ENCODE measurements at places on chromosomes 12 and 14.

GRCh38 chr12:43145481-43145880, 406.5 kb downstream of the ADAMTS20 start:
- no peak for DNase-seq

GRCh38 chr12:129440278-129440677, 463.5 kb downstream of the TMEM132D start:
- no peak for DNase-seq

DNA sequence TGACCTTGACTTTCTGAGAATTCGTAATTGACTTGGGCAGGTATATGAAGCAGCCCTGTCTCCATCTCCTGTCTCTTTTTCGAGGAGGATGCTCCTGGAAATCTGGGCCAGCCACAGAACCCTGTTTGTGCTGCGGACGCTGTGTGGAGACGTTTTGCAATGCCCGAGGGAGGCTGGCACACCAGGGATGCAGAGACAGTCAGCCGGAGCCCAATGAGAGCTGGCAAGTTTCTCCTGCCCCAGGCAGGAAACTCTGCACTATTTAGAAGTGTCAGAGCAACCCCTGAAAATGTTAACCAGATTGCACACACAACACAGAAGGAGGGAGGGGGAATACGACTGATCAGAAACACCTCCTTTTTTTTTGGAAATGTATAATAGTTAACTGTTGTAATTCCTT, 103.2 kb upstream of the DYRK2 start:
- DNase-seq = no peak

DNA sequence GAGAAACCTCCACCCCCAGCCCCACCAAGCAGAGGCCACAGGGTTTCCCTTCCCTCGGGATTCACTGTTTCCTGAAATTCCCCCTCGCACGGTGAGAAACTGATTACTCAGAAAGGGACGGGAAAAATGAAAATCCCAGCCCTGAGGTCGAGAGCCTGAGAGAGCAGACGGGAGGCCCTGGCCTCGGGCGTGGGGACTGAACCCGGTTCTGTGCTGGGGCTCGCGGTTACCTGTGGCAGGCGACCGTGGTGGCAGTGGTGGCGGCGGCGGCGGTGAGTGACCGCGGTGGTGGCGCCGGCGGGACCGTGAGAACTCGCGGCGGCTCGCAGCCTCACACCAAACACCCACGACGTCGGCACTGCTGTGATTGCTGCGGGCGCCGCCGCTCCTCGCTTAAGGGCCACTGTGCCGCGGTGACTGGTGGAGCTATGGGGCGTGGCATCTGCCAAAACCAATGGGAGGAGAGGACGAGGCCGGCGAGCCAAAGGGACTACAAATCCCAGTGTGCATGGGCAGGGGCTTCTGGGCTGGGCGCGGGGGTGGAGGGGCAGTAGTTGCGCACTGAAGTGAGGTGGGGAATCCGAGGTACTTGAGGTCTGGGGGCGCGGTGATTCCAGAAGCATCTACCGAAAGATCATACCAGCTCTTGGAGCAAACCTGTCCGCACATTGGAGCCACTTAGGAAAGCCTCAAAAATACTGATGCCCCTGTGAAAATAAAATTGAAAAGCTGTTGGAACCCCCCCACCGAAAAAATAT, at the start of gene LGMN:
Gene LGMN, minus strand, starts transcription at position 369 of the 758 bp plus-strand sequence. CDS start 15,841 bp downstream, outside the sequence.
- DNase-seq = peak; percentile 82

DNA sequence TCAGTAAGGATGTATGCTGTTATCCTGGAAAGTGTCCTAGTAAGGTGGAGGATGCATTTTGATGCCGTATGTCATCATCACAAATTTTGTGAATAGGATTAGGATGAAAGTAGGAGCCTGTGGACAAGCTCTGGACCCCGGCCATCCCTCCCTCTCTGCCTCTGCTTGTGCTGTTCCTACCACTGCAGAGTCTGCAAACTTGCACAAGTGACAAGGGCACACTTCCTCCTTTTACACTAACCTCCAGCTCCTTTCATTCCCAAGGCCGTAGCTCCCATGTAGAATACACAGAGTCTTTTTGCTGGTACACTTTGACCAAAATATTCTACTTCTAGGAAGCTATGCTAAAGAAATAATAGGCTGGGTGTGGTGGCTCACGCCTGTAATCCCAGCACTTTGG, 13.3 kb upstream of the TMCC3 start:
- DNase-seq = no peak

DNA sequence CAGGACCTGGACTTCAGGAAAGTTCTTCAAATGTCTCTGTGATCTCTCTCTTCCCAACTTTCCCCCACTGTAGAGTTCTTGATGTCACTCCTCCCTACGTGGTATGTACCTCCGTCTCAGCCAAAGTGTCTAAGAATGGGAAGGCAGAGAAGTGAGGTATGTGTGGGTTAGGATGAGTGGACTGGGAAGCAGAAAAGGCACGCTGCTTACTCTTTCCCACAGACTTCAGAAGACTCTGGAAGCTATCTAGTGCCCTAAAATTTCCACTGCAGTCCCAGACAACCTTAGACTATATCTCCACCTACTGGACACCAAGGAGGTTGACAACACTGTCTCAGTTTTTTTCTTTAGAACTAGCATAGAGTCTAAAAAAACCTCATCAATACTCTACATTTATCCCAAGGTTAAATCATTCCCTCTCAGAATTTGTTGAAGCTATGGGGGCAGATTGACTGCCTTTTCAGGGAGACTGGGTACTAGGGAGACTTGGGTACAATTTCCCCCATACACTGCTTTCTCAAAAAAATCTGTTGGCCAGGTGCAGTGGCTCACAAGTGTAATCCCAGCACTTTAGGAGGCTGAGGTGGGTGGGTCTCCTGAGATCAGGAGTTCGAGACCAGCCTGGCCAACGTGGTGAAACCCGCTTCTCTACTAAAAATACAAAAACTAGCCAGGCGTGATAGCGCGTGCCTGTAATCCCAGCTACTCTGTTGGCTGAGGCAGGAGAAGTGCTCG, 20.6 kb upstream of the ITGA5 start:
- DNase-seq = no peak
